ENCODE measurements at places on chromosomes 7 and 10.

- no peak for DNase-seq
These were observed 56.6 kb downstream of the TMEM209 start for GRCh38 chr7:130148561-130148960.

GRCh38 chr7:157579425-157579824 lies 242.6 kb downstream of the DNAJB6 start:
- no peak for DNase-seq

GRCh38 chr10:56605051-56605450 lies 244.0 kb upstream of the ZWINT start:
- DNase-seq = no peak

- DNase-seq = no peak
These were observed 3.2 kb upstream of the GIMAP4 start for GRCh38 chr7:150564006-150564405.

DNA sequence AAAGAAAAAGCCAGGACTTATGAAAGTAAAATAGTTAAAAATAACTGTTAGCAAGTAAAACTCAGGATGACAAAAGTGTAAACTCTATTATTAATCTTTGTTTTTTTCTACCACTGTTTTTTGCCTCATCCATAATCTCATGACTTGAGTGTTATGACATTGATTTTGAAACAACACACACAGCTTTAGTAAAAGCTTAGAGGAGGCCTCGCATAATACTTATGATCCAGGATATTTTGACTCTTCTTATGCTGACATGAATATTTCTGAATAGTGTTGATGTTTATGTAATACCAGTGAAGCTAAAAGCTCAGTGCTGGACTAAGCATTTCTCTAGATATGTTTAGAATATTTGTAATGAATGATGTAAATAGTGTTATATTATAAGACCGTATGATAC lies 10.5 kb downstream of the KAT6B start:
- no peak for DNase-seq
